ENCODE measurements at places on chromosomes 12 and 14.

- no peak for DNase-seq
Observed at GRCh38 chr12:85663631-85664030, 172.6 kb downstream of the RASSF9 start.

GRCh38 chr12:52739963-52740362 is 36.6 kb upstream of the KRT77 start:
- DNase-seq: no peak

- no peak for DNase-seq
Observed at GRCh38 chr14:61256826-61257468, 24.2 kb downstream of the TMEM30B start.

GRCh38 chr14:23469127-23469905 is at the start of gene NGDN:
TSS of gene NGDN (plus strand) at chr14:23469703. CDS start at chr14:23469716, 13 bp downstream.
- peak; percentile 100 for DNase-seq

DNA sequence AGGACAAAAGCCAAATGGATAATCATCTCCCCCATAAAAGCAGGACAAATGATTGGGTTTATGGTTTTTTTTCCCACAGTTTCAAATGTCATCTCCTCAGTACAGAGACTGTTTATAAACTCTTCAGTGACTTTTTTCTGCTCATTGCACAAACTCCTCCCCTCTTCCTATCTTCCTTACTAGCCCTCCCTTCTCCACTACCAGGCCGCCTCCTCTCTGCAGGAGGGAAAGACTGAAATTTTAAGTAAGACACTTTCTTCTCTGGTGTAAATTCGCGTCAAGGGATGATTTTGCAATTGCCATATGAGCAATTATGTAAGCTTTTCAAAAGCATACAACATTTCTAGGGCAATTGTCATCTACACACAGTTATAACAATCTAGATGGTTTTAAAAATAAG is 37.0 kb downstream of the BTG1 start:
- DNase-seq: peak; percentile 62

DNA sequence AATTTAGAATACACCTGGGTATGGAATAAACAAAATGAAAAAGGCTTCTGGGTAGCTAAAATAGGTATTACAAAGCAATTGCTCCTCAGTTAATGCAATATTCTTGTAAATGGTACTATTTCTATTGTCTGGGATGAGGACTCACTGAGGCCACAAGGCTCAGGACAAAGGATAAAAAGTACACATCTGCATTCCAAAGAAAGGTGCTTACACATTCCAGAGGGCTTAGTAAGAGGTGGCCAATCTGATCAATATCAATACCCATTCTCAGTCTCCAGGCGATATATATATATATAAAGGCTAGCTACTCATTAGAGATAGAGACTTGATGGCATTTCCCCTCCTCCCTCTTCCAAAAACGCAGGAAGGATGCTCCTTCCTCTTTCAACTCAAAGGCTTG is 43.8 kb downstream of the ATXN7L3B start:
- no peak for DNase-seq

GRCh38 chr12:108686780-108687179 is 44.5 kb downstream of the CORO1C start:
- DNase-seq: no peak

GRCh38 chr14:92513966-92514843 is 624 bp downstream of the RIN3 start:
- DNase-seq: peak; percentile 32

DNA sequence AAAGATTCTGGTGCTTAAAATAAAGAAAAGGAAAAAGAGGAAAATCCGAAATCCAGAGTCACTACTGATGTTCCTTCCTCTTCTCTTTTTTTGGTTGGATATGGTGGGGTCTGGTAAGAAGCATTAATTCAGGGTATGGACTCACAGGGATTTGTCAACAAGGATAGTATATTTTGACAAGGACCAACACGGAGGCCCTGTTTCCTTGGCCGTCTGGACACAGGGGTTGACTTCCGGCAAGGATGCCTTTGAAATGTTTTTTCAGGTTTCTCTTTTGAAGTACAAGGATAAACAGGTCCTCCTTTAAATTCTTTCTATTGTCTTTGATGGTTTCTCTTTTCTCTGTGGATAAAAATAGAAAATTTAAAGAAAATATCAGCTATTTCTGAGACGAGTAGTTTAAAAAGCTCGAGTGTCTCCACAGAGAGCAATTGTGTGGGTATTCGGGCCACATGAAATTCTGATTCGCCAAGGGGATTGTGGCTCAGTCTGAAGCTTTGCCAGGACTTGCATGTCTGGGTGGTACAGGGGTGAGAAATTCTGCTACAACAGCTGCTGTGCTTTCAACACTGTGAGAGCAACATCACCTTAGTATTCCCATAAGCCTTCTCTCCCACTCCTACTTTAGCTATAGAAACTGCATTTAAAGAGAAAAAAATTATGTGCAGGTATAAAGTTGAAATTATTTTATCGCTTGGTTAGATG is 88.5 kb upstream of the CSRP2 start:
- DNase-seq: no peak

DNA sequence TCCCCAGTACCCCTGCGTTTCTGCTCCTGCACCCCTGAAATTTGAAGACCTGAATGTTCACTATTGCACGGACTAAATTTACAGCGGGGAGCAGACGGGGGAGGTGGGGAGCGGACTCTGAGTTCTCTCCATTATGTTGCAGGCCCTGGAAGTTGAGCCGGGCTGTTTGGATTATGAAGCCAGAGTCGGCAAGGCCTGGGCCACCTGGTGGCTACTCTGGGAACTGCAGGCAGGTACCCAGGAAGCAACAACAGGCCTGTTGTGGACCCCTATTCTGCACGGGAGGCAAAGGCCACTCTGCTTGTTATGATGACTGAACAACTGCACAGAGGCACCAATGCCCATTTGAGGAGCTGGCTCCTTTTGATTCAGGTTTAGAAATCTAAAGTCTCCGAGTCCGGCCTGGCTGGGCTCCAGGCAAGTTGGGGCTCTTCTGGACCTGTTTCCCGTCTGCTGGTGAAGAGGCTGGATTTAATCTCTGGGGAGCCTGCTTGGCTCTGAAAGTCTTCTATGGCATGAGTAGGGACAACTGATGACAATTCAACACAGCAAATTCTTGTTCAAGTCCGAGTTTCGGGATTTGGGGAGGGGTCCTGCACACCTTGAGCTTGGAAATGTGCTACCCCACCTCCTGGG is 34.1 kb upstream of the FAM181A start:
- peak; percentile 49 for DNase-seq

GRCh38 chr12:90152897-90153624 is 444.4 kb upstream of the ATP2B1 start:
- peak; percentile 4 for DNase-seq

- peak; percentile 58 for DNase-seq
Observed at GRCh38 chr12:111410431-111411184, 4.9 kb downstream of the SH2B3 start.

DNA sequence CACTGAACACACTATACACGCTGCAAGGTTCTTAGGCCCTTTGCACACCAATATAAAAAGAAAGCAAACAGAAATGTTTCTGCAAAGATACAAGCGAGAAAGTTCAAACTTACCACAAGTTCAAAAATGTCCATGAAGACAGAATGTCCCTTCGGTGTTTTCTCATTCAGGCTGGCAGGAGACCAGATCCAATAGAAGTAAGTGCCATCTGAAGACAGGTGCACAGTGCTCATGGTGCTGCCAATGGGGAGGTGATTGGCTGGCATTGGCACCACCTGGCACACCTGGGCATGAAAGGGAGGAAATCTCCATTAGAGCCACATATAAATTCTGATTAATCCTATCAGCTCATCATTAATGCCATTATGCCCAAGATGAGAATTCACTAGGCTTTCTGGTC is 76.3 kb downstream of the HECTD4 start:
- no peak for DNase-seq

GRCh38 chr12:94538318-94538717 is 78.7 kb upstream of the CEP83 start:
- DNase-seq: no peak

DNA sequence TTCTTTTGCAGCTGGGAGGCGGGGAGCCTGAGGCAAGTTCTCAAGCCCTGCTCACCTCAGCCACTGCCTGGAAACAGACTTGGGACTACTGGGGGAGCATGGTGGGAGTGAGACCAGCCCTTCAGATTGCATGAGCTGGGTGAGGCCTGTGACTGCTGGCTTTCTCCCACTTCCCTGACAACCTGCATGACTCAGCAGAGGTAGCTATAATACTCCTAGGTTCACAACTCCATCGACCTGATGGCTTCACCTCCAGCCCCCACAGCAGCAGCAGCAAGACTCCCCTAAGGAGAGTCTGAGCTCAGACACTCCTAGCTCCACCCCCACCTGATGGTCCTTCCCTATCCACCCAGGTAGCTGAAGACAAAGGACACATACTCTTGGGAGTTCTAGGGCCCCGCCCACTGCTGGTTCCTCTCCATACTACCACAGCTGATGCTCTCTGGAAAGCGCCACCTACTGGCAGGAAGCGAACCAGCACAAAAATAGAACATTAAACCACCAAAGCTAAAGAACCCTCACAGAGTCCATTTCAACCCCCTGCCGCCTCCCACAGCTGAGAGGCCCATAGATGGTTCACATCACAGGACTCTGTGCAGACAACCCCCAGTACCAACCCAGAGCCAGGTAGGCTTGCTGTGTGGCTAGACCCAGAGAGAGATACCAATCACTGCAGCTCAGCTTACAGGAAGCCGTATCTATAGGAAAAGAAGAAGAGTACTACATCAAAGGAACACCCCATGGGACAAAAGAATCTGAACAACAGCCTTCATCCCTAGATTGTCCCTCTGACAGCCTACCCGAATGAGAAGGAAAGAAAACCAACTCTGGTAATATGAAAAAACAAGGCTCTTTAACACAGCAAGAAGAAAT is 68.7 kb downstream of the RPAP3 start:
- DNase-seq: peak; percentile 16

DNA sequence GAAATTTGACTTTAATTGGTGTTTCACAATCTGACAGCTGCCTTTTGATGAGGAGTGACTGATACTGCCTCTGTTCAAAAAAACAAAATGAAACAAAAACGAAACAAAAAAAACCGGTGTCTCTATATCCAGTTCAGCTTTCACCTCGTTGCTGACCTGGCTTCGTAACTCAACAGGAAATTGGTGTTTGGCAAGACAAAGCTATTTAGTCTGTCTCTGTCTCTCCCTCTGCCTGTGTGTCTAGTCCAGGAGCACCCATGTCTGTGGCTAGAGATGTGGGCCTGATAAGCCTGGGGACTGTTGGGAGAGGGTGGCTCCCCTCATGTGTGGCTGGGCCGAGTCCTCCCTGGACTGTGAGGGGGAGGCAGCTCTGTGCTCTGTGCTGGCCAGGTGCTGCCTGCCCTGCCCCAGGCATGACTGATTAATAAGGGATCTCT is 11.3 kb downstream of the CACNA1C start:
- DNase-seq: peak; percentile 49

DNA sequence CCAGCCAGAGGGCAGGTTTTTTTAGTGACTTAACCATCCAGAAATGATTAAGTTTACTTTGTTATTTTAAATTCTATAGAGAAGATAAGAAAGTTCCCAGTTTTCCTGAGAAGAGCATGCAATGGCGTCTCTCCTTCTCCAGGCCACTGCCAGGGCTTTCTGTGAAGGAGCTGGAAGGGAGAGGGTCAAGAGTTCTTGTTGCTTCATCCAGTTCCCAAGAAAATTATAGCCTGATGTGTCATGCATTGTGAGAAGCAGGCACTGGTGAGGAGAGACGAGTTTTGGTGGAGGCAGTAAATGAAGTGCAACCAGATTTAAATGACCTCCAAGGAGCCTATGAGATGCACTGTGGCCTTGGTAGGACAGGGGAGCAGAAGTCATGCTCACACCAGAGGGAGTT is 14.2 kb downstream of the ELK3 start:
- peak; percentile 92 for DNase-seq

GRCh38 chr14:23125011-23125410 is 6.0 kb upstream of the CEBPE start:
- no peak for DNase-seq

DNA sequence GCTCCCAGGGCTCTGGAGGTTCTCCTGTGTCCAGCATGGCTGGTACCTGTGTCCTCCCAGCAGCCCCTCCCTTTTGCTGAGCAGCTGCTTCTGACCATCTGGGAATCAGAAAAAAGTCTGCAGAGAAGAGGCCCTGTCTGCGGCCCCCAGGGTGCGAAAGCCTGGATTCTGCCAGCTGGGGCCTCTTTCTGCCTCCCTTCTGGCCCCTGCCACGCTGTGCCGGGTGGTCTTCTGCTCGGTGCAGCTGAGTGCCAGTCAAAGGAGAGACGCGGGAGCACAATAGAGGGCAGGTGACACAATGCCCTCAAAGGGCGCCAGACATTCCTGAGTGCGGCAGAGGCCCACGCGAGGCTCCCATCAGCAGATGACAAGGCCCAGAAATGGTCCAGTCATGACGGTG is 12.6 kb downstream of the BTBD6 start:
- DNase-seq: no peak

GRCh38 chr12:40325349-40325960 is 100.7 kb downstream of the LRRK2 start:
- peak; percentile 26 for DNase-seq

GRCh38 chr14:51619561-51619960 is 32.1 kb upstream of the FRMD6 start:
- DNase-seq: no peak

DNA sequence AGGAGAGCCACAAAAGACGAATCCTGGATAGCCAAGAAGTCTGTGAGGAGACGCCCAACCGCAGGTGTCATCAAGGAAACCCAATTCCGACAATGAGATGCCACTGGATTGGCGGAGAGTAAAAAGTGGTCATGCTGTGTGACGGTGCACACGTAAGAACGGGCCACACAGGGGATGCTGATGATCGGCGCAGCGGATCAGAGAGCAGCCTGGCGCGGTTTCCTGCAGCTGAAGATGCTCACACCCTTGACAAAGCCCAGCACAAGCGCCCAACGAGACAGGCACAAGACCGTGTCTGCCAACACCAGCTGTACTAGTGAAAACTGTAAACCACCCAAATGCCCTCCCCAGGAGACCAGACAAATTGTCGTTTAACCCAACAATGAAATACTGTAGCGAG is 55.8 kb downstream of the CCDC85C start:
- DNase-seq: no peak

- DNase-seq: no peak
Observed at GRCh38 chr14:94795372-94795771, 25.5 kb upstream of the GSC start.

- DNase-seq: no peak
Observed at GRCh38 chr14:74735125-74735524, 22.2 kb downstream of the FCF1 start.

DNA sequence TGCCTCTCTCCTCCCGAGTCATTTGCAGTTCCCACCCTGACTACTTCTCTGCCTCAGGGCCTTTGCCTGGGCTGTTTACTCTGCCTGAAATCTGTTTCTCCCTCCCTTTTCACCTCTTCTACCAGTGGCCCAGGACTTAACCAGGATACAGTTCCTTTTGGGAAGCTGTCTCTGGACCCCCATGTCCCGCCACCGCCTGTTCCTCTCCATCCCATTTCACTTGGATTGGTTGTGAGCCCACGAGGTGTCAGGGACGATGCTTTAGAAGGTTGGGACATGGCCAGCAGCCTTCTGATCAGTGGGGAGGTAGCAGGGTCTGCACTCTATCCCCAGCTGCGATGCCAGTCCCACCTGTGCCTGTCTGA is 51.8 kb downstream of the FAM222A start:
- no peak for DNase-seq

GRCh38 chr14:94682061-94682516 is 69.9 kb downstream of the SERPINA3 start:
- DNase-seq: no peak

All from fibroblast of mammary gland (primary cell).